ENCODE measurements at places on chromosomes 5 and 9. TPM values are rescaled to one million over a fixed set of nuclear protein-coding genes. Genes with fewer than 3 reads are reported as not detected.

Gene CCDC180
- 12.9 TPM for total RNA-seq

Gene KCNV2
- not detected for total RNA-seq

Gene MAMDC4
- 9.3 TPM for total RNA-seq

Gene SGCD
- 0.22 TPM for total RNA-seq

DNA sequence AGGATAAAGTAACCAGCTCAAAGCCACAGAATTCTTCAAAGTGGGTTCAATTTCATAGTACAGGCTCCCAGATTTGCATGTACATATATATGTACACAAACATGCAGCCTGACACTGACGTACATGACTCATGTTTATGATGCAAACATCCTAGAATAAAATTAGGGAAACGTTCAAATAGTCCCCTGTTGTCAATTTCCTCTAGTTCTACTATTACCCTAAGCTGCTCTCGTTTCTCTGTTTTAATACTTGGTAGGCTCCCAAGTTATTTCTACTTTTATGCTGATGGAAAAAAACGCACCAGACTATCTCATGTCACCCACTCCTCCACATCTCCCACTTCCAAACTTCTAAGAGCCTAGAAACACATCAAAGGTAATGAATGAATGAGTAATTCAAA, 229.7 kb downstream of the EPB41L4A start:
- no peak for DNase-seq

DNA sequence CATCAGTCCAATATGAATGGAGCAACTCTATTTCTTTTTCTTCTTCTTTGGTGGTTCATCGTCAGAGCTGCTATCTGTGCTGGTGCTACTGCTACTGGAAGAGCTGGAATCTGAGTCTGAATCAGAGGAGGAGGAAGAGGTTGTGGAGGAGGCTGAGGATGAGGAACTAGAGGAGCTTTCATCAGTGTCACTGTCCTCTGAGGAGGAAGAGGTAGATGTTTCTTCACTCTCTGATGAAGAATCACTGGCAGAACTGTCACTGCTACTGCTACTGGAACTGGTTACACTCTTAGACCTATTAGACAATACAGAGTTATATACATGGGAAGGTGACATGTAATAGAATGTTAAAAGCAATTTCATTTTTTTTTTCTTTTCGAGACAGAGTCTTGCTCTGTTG, 27.8 kb downstream of the ZCCHC10 start:
- no peak for DNase-seq

- DNase-seq, result no peak
Observed at GRCh38 chr9:72458153-72458552, 63.3 kb upstream of the TMC1 start.

Data from T-cell (primary cell).